ENCODE measurements at places on chromosomes 5 and 9. TPM values are rescaled to one million over a fixed set of nuclear protein-coding genes. Genes with fewer than 3 reads are reported as not detected.
A peak's percentile ranks its signal among the peaks of the same experiment; 100 is the strongest.

DNA sequence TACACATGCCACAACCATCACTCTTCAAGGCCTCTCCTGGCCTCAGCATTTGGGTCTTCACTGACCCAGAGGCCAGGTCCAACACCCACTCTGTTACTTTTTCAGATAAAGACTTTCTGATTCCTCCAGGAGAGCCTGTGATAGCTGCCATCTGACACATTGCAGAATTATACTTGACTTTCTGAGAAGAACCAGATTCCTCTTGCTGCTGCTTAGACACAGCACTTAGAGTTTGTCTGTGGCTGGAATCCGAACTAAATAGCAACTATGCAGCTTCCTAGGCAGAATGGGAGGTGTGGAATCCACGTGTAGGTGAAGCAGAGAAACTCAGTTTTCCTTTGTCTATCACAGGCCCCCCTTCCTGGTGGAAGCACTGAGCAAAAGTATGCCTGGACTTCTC, 344.7 kb upstream of the SLC30A5 start:
- H3K4me1 ChIP-seq, result no peaks in the 10 kb centered on the region
- no peak overlapping the region for H3K4me3 ChIP-seq
- H3K27ac ChIP-seq, result no peak overlapping the region

DNA sequence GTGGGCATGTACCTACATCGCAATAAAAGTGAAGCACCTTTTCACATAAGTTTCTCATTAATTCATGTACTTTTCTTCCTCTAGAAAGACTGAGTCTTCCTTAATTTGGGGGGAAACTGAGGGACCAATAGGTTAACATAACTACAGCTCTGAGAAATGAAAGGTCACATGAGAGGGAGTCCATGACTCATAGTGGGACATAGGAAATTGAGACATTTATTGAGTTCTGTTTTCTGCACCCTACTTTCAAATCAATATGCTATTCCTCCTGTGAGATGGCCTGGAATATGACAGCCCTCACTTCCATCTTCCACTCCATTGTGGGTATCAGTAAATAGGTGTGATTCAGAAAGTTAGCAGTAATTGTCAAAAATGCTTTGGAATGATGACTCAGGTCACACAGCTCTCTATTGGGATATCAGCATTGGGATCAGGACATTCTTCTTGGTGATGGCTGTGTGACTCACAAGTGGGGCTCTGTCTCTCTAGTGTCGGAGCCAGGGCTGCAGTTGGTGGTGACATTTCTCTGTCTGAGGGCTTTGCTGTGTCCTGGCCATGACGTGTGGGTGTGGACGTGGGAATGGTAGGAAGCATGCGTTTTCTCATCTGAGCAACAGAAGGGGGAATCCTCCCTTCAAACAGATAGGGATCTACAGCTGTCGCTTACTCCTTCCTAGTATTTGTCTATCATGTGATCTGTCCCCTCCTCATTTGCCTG, 125.0 kb downstream of the TRIO start:
- H3K27ac ChIP-seq, result no peak overlapping the region
- H3K4me1 ChIP-seq, result peaks cover 8% of the 10 kb centered on the region
- H3K36me3 ChIP-seq, result peaks cover 2% of the 10 kb centered on the region
- no peak for DNase-seq
- no peak overlapping the region for H3K4me3 ChIP-seq

DNA sequence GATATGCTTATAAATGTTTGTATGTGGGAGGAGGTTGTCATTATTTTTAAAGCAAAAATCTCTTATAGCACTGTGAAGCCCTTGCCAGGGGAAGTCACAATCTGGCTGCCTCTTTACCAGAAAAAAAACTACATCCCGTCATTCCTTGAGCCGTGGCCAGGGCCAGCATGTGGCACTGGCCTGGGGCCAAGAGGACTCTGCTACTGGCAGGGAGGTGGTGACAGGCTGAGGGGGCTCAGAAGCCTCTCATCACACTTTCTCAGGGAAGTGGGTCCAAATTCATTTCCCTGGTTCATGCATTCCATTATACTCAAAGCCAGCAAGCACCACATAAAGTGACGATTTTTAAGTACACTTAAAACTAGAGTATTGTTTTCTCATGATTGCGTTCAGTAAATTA, 457.3 kb downstream of the ZNF608 start:
- H3K27me3 ChIP-seq, result no peaks in the 10 kb centered on the region
- DNase-seq, result no peak
- no peaks in the 10 kb centered on the region for H3K4me1 ChIP-seq
- no peaks in the 10 kb centered on the region for H3K36me3 ChIP-seq
- H3K4me3 ChIP-seq, result no peak overlapping the region
- H3K27ac ChIP-seq, result no peak overlapping the region

DNA sequence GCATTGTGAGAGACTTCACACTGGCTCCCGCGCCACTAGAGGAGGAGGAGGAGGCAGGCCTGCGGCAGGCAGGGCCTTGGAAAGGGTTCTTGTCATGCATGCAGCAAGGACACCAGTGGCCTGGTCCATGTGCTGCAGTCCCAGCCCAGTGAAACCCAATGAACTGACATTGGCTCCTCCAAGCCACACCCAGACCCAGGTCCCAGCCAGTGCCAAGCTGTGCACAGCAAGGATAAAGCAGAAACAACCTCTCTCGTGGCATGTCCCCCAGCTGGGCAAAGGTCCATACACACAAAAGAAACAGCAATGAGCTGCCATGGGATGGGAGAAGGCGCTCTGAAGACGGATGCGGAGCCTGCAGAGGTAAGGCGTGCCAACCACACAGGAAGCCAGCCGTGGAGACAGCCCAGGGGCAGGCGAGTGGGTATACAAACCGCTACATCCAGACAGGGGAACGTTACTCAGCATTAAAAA, 89.2 kb downstream of the SEMA4D start:
- peaks cover 79% of the 10 kb centered on the region for H3K4me1 ChIP-seq
- no peak overlapping the region for H3K4me3 ChIP-seq
- peak overlapping the region; percentile 6 for H3K27ac ChIP-seq
- H3K36me3 ChIP-seq, result peaks cover 25% of the 10 kb centered on the region
- H3K27me3 ChIP-seq, result no peaks in the 10 kb centered on the region

Gene PDE8B
- 0.23 TPM for total RNA-seq

Gene KCNMB1
- 0.35 TPM for total RNA-seq

DNA sequence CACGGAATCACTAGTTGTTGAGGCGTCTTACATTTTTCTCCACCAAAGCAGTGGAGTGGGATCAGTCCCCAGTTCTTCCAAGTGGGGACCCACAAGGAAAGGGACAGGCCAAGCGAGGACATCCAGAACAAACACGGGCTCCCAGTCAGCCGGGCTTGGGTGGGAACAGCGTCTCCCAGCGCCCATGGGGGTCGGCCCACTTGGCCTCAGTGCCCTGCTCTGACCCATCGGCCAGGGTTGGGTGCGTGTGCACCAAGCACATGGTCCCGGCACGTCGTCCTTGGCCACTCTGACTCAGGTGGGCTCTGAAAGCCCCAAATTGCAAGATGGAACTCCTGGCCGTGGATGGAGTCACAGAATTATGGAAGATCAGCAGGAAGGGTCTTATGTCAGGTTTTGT, 37.9 kb downstream of the DBH start:
- DNase-seq, result no peak
- no peak overlapping the region for H3K27ac ChIP-seq
- peaks cover 18% of the 10 kb centered on the region for H3K4me1 ChIP-seq

Gene SELENOP
- 1.8 TPM for total RNA-seq
